ENCODE measurements at places on chromosomes 16 and 17.
A peak's percentile ranks its signal among the peaks of the same experiment; 100 is the strongest.

- DNase-seq, result peak; percentile 29
Observed at GRCh38 chr17:4956493-4957061, 5.7 kb downstream of the ENO3 start.

DNA sequence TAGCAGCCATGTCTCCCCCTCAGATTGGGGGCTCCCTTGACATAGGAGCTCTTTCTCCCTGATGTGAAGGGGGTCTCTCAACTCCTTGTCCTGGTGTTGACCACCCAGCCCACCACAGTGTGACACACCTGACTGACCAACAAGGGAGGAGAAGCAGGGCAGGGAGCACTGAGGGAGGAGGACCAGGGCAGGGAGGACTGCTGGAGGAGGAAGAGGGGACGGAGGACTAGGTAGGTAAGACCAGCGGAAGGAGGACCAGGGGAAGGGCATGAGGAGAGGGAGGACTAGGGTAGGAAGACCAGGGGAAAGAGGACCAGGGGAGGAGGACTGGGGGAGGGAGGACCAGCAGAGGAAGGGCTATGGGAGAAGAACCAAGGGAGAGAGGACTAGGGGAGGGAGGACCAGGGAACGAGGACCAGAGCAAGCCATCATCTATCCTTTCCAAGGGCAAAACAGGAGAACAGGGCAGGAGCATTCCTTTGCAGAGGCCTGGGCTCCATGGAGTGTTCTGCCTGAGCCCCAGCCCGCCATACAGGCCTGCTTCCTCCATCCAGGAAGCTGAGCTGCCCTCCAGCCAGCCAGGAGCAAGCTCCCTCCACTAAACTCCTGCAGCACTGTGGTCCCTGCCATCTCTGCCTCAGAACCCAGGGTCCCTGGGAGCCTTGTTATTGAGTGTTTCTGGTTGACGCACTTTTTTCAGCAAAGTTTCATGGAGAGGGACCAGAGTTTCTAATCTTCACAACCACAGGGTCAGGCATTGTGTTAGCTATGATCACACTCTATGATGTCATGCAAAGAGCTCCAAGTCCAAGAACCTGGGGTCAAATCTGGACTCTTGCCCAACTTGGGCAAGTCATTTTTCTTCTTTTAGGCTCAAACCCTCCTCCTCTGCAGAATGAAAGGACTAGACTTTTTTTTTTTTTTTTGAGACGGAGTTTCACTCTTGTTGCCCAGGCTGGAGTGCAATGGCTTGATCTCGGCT, 15.4 kb upstream of the KRT17 start:
- no peak for DNase-seq

DNA sequence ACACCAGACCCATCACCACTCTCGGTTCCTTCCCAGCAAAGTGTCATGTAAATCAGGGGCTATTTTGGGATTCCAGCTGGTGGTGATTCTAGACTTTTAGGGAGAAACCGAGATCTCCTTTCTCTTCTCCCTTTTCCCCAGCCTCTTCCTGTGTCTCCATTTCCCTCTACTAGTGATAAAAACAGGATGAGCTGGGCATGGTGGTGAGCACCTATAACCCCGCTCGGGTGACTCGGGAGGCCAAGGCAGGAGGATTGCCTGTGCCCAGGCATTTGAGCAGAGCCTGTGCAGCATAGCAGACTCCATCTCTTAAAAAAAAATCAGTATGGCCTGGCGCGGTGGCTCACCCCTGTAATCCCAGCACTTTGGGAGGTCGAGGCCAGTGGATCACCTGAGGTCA, 6.1 kb downstream of the TBX21 start:
- no peak for DNase-seq

DNA sequence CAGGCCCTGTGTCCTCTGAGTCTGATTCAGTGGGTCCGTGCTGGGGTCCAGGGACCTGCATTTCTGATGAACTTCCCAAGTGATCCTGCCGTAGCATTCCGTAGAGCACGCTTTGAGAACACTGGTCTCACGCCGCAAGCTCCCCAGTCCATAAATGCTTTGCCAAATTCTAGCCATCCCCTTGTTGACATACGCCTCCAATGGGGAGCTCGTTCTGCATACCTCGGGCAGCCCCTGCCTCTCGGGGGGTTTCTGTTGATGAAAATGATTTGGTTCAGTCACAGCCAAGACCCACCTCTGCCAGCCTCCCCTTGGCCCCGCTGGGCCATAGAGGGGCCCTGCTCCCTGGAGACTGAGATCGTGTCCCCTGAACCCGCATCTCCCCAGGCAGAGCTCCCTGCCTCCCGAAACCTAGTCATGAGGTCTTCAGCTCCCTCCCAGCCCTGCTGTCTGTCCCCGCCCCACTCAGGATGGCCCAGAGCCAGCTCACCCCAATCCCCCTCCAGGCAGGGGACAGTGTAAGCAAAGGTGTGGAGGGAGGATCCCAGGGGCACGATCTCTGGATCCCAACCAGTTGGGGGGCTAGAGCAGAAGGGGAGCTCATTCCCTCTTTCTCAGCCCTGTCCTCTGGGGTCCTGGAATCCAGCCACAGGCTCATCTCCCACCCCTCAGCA, 16.2 kb upstream of the SPNS2 start:
- no peak for DNase-seq

GRCh38 chr17:48646183-48647102, 20.3 kb upstream of the HOXB9 start:
- DNase-seq, result no peak

- DNase-seq, result no peak
Observed at GRCh38 chr17:28940675-28941074, 10.6 kb downstream of the PHF12 start.

GRCh38 chr16:30724641-30725417, 23.4 kb upstream of the PHKG2 start:
- no peak for DNase-seq

GRCh38 chr17:28706471-28707338, 5.0 kb downstream of the PROCA1 start:
- DNase-seq, result no peak

DNA sequence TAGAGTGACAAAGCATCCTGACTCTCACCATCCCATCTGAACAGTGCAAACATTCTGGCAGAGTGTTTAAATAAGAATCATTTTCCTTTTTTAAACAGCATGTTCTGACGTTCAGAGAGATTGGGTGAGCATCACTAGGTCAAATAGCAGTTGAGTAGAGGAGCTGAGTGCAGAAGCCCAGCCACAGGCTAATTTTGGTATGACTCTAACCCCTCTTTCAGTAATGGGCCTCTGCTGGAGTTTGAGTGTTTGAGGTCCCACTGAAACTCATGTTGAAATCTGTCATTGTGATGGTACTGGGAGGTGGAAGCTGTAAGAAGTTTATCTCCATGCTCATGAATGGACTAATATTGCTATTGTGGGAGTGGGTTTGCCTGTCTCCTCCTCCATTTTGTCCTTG, 194.4 kb downstream of the SALL1 start:
- DNase-seq, result no peak

GRCh38 chr16:79429381-79430190, 171.0 kb downstream of the MAF start:
- DNase-seq, result no peak

GRCh38 chr16:72905581-72905980, 142.3 kb downstream of the ZFHX3 start:
- DNase-seq, result no peak

- DNase-seq, result peak; percentile 67
Observed at GRCh38 chr16:88437367-88437964, 15.6 kb upstream of the ZFPM1 start.

- no peak for DNase-seq
Observed at GRCh38 chr16:78957317-78958100, 643.0 kb downstream of the MAF start.

GRCh38 chr16:3074860-3075522, 9.6 kb downstream of the IL32 start:
- DNase-seq, result peak; percentile 77

GRCh38 chr17:33002246-33002645, 10.6 kb downstream of the SPACA3 start:
- DNase-seq, result no peak

- DNase-seq, result no peak
Observed at GRCh38 chr17:17141279-17141678, 64.9 kb downstream of the PLD6 start.

- DNase-seq, result peak; percentile 3
Observed at GRCh38 chr16:47392081-47392480, 68.8 kb downstream of the ITFG1 start.

DNA sequence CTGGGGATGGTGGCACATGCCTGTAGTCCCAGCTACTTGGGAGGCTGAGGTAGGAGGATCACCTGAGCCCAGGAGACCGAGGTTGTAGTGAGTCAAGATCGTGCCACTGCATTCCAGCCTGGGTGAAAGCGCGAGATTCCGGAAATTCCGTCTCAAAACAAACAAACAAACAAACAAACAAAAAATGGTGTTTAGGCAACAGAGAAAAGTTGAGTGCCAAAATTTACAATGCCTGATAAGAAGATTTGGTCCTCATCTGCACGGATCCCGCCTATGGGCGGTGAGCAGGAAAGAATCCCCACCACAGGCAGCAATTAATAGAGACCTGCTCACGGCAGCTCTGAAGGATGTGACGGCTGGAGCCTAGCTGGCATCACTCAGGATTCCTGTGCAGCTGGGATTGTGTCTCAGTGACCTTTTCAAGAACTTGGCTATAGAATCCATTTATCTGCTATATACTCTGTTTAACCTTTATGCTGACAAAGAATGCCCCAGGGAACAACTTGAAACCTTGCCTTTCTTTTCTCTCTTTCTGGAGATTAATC, 14.0 kb upstream of the TEX2 start:
- no peak for DNase-seq

- no peak for DNase-seq
Observed at GRCh38 chr17:50352693-50353599, 7.0 kb downstream of the XYLT2 start.

- DNase-seq, result peak; percentile 55
Observed at GRCh38 chr17:57604771-57605674, 140.1 kb downstream of the CCDC182 start.

DNA sequence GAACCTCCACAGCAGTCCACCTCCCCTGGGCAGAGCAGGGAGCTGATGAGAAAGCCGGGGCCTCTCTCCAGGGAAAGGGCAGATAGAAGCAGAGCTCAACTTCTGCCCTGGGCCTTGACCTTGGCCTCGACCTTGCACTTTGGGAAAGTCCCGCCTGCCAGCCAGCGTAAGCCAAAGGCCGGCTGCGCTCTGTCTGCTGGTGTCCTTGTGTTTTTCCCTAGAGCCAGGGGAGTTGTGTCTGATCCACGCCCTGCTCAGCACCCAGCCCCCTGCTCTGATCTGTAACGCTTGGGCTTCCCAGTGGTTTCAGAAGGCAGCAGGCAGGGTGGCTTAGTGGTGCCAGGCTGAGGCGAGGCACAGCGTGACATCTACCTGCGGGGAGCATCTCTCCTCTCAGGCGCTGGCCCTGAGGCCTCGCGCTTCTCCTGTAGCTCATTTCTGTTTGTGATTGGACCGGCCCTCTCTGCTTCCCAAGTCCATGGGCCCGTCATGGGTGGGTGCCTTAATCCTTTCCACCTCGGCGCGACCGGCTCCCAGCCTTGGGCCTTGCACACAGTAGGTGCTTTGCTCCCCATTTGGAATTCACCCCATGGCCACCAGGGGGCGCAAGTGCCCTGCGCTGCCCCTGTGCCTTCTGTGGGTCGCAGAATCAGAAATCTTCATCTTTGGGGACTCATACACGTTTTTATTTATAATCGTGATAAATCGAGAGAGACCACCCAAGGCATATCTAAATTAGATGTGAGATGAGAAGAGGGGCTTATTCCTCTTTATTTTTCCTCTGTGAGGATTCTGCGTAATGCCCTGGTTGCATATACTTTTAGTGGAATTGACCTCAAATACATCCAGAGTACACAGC, 24.2 kb downstream of the SGSH start:
- DNase-seq, result peak; percentile 46

DNA sequence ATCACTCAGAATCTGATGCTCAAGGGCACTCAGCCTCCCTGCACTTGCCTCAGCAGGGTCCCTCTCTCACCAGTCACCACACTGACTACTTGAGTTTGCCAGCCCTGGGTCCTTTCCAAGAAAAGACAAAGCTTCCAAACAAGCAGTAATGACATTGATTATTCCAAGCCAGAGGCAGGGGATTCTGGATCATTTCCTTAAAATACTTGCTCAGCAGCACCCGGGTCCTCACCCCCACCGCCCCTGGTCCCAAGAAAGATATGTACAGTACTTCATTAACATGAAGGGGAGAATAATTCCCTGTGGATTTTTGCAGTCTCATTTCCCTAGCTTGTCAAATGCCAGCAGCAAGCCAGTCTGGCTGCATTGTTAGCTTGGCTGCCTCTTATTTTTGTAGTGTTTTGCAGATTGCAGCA, 83.2 kb upstream of the GNAO1 start:
- no peak for DNase-seq

DNA sequence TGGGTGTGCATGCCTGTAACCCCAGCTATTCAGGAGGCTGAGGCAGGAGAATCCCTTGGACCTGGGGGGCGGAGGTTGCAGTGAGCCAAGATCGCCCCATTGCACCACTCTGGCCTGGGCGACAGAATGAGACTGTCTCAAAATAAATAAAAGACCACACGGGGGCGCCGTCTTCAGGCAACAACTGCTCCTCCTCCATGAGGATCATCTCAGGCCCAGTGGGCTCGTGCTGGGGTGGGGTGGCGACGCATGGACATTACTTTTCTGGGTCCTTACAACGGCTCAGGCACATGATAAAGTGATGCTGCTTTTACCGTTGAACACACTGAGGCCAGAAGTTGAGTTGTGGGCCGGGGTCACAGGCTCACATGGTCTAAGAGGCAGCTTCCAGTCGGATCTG, 56.2 kb downstream of the PRMT7 start:
- peak; percentile 50 for DNase-seq

DNA sequence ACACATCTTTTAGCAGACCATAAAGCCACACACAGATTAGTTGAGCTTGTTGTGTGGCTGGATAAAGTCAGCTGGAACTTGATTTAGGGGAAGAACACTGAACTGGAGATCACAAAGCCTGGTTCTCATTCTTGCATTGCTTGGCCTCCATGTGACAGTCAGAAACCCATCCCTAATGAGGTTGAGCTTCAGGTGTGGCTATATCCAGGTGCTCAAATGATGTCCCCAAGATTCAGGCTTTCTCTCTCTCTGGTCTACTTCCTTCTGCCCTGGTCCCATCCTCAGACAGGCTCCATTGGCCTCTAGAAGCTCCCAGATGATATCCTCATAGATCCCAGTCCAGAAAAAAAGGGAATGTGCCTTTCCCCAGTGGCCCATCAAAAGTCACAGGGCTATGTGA, 9.6 kb upstream of the BRD7 start:
- no peak for DNase-seq

DNA sequence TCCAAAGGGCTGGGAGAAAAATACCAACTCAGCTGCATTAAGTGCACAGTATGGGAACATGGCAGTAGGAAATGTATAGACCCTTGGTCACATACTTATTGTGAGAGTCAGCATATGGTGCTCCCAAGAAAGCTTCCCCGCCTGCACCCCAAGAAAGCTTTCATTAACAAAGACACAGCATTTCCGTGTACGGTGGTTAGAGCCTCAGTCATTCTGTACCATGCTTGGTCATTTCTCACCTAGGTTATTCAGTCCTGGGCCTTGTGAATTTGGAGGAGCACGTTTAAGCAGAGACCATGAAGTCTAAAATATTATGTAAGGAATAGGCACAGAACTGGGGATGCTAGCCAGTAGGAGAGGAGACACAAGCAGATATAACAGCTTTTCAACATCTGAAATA, 56.1 kb downstream of the ESRP2 start:
- DNase-seq, result no peak

GRCh38 chr17:20275653-20276052, 191.7 kb downstream of the LGALS9B start:
- DNase-seq, result no peak

Data from stimulated activated naive CD8-positive, alpha-beta T cell treated with anti-CD3 and anti-CD28 coated beads, Interleukin-15, amount 100 ng/mL, for 72 hours (primary cell).